ENCODE measurements at places on chromosomes 13 and 19.

DNA sequence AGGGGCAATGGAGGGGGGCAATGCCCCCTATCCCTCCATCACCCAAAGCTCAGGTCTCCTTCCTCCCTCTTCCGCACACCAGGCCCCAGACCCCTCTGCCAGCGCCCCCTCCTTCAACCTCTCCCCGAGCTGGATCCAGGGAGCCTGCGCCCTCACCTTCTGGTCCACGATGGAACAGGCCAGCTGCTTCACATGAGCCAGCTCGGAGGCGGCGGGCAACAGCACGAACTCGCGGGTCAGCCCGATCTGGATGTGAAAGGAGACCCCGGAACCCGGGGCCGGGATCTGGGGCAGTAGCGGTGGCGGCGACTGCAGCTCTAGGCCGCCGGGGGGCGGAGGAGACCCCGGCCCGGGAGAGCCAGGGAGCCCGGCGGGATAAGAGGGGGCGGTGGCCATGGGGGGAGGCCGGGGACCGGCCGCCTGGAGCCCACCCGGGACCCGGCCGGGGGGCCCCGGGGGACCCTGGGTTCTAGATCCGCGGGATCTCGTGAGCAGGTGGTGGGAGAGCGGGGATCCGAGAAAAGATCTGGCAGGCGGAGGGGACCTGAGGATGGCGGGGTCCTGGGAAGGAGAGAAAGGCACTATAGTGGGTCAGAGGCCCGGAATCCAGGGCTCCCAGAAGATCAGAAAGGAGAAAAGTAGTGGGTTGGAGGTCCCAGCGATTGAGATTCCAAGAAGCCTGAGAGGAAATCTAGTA lies 791 bp downstream of the PRKD2 start:
- DNase-seq: no peak

- peak; percentile 90 for DNase-seq
These were observed 8.4 kb downstream of the ZNF808 start for GRCh38 chr19:52535771-52536447.

GRCh38 chr19:18908917-18909619 lies 10.1 kb downstream of the COPE start:
- DNase-seq: no peak

DNA sequence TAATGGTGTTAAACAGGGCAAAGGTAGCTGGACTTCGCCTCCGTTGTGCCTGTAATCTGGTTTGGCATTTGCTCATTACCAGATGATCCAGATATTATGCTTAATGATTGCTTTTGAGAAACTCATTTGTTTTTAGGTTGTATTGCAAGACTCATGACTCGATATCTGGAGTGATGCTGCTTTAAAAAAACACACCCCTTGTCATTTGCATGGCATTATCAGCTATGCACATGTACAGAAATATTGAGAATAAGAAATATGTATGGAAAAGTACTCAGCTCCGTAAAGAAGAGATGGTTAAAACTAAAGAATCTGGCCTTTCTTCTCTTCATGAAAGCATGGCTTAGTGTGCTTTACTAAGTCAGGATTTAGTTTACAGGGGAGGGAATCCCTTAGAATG lies 95.0 kb downstream of the ARHGEF7 start:
- DNase-seq: no peak
